ENCODE measurements at places on chromosomes 4 and X.

DNA sequence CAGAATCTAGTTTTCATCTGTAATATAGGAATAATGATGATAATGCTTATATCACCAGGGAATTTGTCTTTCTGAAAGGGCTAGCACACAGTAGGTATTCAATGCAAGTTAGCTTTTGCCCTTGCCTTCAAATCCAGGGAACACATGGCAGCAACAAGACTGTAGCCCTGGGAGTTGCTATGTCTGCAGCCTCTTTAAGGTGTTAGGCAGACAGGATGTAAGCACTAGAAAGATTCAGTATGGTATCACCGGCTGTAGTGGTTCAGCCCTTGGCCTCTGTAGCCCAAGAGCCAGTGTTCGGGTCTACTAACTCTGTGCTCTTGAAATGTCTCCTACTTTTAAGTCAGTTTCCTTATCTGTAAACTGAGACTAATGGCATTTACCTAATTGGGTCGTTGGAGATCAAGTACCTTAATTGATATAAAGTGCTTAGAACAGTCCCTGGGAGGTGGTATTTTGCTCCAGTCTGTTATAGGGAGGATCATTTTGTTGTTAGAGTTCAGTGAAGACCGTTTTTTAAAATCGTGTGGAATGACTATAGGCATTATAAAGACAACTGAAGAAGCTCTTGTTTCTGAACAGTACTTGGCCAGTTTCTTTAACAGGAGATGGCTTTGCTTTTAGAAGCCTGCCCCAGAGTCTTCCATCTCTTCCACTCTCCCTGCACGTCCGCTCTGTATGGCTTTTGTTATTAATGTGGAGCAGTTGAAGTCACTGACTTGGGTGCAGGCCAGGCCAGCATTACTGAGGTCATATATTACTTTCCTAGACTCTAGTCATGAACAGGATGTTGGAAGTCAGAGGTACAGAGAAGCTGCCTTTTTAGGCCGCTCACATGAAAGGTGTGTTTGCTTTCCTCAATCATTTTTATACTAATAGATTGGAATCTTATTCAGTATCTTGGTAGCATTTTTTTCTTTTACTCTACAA lies 44.8 kb downstream of the GAB1 start:
- DNase-seq = peak; percentile 88

- no peak for DNase-seq
These were observed 33.1 kb upstream of the SLC7A11 start for GRCh38 chr4:138275216-138275615.

- DNase-seq = no peak
These were observed 117.0 kb downstream of the ADAM29 start for GRCh38 chr4:175034986-175035705.

DNA sequence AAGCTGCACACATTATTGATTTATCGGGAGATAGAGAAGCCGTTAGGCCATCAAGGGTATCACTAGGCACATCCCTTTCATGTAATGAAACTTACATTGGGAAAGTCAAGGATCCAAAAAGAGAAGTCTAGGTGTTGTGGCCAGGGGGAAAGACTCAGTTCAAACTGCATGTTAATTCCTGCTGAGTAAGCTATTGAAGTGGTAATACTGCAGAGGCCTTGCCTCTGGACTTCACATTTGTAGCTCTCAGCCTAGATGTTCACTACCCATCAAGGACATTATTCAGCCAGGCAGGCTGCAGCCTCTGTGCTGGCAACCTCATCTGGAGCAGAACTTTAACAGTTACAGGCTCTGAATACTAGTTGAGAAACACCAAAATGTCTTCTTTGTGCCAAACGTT lies 2094.5 kb upstream of the AGA start:
- DNase-seq = no peak

DNA sequence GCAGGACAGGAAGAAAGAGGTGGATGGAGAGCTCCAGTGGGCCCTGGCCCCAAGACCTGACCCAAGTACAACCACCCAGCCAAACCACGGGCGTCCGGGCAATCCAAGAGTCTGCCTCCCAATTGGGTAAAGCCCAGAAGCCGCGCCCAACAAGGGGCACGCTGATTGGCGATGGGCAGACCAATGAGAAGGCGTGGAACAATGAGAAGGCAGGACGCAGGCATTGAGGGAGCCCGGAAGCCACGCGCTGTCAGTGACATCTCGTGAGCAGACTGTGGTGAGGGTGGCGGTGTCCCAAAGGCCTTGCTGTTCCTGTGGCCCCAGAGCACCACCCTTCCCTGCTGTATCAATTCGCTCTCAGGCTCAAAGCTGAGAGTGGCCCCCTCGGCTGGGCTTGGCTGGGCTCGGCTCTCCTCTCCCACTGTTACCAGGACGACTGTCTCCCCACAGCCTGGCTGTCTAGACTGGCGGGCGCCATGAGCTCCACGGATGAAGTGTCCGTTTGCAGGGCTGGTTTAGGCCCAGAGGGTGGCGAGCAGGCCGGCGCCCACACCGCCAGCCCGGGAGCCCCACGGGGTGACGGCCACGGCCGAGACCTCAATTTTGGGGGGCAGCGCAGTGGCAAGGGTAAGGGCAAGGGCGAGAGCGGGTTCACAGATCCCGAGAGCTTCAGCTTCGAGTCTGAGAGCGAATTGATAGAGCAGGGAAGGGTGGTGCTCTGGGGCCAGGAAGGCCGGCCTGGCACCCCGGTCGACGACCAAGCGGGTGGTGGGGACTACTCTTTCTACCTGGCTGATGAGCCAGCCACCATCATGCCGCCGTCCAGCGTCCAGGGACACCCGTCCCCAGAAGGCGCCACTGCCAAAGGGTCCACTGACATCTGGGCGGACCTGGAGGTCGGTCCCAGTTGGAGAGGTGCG lies at the start of gene LOC101059915:
TSS of gene LOC101059915 (plus strand) at position 219 of the 920 bp plus-strand sequence.
- DNase-seq = no peak

DNA sequence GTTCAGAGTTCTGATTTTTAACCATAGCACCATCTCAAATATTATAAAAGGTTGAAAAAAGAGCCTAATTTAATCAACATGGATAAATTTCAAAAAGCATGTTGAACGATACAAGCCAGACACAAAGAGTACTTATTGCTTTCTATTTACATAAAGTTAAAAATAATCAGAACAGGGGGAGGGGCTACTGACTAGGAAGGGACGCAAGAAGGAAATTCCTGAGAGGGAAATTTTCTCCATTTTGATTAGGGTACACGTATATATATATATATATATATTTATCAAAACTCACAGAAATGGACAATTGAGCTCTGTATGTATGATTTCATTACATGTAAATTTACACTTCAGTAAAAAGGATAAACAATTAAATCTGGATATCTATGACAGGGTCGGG lies 482 bp upstream of the MBTPS2 start:
- peak; percentile 14 for DNase-seq

GRCh38 chr4:115780268-115780667 lies 666.8 kb upstream of the NDST4 start:
- no peak for DNase-seq

GRCh38 chr4:41887821-41888686 lies 47.2 kb upstream of the TMEM33 start:
- DNase-seq = peak; percentile 45

DNA sequence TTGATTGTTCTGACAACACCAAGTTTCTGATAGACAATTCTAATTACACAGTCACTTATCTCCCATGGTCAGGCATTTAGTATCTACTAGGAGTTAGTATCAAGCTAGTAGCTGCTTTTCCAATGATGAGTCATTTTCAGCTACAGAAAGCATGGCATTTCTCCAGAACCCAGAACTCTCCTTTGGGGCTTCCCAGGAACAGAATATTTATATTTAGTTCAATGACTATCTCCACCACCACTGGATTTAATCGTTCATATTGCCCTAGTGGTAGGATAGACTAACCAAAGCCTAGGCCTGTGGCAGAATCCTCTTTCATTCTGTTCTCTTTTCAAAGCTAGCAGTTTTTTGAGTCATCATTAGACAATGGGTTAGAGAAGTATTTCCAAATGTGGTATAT lies 569.4 kb downstream of the GABRG1 start:
- peak; percentile 14 for DNase-seq

- no peak for DNase-seq
These were observed 132.6 kb downstream of the ATG4A start for GRCh38 chrX:108224218-108224617.

GRCh38 chr4:15262396-15262795 lies 165.4 kb upstream of the C1QTNF7 start:
- peak; percentile 18 for DNase-seq

DNA sequence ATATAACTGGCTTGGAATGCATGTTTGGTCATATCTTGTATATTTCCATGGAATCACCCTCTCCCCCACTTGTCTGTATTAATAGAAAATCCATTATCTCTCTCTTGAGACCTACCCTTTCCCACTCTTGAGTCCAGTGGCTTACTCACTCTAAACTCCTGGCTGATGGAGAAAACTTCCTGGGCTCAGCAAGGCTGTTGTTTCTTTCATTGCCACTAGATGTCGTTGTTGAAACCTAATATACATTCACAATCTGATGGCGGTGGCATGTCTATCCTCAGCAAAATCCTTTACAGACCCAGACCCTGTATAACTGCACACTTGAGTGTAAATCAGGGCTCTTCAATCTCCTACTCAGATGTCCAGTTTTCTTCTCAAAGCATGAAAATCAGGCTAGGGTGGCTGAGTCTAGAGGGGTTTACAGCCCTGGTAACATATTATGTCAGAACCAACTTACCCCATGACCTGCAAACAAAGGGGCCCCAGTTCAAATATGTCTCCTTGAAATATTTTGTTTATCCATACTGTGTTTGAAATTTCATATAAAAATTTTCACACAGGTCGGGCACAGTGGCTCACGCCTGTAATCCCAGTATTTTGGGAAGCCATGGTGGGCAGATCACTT lies 70.0 kb upstream of the FAM241A start:
- DNase-seq = peak; percentile 79

GRCh38 chrX:2513121-2513664 lies 12.4 kb upstream of the DHRSX start:
- DNase-seq = no peak

- DNase-seq = no peak
These were observed 7.8 kb upstream of the HERC3 start for GRCh38 chr4:88584471-88584900.
